Suppressor macrophage treated with lipopolysaccharide for 1 hour (primary cell): ENCODE measurements at places on chromosomes 7 and 10.

- no peak for DNase-seq
These were observed 99.6 kb upstream of the LYZL1 start for GRCh38 chr10:29189256-29189655.

DNA sequence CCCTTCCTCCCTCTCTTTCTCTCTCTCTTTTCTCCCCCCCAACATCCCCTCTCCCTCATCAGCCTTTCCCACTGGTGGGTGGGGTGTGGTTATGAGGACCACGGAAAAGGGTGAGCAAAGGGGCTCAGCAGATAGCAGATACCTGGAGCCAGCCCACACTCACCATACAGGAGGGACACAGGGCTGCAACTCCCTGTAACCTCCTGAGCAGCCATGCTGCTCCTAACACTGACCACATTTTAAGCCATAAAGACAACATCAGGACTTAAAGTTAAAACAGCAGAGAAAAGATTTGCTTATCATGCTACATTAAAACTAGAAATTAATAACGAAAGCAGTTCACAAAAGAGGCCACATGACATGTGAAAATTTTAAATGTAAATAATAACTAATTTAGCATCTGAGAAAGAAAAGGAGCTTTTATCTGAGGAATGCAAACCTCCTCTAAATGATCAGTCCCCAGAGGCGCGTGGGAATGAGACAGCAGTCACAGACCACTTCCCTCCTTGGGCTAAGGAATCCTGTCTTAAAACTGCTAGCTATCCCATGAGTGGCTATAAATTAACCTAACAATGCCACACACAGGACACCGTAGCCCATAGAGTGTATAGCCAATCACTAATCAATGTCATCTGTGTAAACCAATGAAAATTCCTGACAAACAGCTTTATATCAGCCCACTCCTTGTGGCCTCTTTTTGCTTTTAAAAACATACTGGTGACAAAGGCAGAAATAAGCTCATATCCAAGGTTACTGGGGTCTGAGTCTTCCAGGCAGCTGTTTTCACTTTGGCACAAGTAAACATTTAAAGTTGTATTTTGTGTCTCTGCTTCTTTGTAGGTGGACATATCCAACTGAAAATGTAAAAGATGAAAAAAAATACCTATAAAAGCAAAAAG lies 33.3 kb downstream of the PKD1L1 start:
- no peak for DNase-seq

DNA sequence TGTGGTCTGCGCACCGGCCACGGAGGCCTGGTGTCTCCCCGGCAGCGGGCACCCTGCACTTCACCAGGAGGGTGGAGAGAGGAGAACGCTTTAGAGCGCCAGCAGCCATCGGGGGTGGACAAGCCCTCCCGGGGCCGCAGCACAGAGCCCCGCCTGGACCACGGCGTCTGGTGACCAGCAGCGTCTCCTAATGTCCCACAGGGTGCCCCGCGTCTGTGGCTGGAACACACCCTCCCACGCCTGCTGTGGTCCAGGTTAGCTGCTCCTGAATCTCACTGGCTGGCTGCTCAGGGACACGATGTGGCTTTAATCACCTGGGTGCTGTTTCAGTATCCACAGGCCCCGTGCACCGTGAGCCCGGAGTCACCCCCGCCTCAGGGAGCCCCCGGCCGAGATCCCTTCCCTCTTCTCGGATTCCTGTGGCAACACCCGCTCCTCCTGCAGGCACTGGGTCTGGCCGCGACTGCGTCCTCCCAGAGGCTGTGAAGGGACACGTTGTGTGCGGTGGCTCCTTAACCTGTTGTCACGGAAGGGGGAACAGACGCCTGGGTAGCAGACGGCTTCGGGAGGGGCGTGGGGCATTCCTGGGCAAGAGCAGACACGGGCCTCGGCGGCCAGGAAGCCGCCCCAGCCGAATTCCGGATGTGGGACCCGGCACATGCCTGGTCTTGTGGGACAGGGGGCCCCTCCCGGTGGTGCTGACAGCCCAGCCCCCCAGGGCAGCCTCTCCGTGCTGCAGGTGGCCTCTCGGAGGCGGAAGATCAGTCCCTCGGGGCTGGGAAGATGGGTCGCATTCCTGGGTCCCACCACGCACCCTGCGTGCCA lies 78.9 kb downstream of the FOXL3 start:
- DNase-seq, result no peak

GRCh38 chr7:98668255-98668654 lies 51.2 kb downstream of the NPTX2 start:
- DNase-seq, result no peak

DNA sequence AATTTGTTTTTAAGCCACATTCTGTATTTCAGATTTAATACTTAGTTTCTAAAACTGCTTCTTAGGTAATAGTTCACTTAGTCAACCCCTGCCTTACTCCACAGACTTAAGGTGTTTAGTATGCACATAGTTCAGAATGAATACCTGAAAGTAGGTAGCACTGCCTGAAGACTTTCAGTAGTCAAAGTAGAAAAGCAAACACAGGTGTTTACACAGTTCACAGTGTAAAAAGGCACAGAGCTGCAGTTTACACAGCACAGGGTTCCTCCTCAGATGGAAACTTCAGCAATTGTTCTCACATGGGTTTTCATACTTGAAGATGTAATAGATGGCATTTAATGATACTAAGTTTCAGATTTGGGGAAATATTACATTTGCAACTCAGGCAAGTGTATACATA lies 3.1 kb upstream of the PKD1L1 start:
- no peak for DNase-seq

GRCh38 chr10:116671274-116671926 lies 50.6 kb downstream of the PNLIPRP2 start:
- no peak for DNase-seq

DNA sequence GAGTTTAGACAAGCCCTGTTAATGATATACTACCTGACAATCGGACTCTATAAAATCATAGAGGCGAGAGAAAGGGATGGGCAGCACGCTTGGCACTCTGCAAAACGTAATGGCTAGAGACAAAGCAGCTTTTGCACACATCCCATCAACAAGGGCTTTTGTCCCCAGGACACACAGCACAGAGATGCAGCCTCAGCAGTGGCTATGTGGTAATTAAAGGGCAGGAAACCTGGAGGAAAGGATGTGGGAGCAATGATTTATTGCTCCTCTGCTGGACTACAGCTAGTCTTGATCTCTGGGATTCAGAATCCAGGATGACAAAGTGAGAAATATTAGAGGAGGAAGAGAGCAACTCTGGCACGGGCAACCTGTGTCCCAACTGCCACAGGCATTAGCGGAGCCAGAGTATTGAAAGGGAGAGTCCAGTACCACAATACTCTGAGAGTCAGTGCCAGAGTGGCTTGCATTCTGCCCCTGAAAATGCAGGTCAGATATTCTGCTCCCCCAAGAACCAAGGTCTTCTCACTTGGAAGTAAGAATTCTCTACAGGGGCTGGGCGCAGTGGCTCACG lies 96.5 kb downstream of the ARMH3 start:
- no peak for DNase-seq

- DNase-seq, result no peak
These were observed 242.2 kb downstream of the ATRNL1 start for GRCh38 chr10:115335366-115335765.

DNA sequence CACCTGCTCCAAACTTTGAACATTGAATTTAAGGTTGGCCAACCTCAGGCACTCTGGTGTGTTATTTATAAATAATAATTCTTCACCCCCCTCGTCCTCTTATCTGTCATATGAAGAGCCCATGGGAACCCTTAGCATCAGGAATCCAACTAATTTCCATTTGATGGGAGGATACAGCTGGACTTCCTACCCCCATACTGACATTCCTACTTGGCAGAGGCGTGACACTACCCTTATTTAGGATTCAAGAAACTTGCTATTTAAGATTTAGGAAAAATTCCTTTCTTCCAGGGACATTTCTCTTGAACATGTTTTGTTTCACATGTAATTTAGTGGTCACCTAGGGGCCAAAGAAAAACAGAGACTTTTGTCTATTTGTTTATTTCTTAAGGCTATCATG lies 171.9 kb upstream of the NRP1 start:
- DNase-seq, result no peak

DNA sequence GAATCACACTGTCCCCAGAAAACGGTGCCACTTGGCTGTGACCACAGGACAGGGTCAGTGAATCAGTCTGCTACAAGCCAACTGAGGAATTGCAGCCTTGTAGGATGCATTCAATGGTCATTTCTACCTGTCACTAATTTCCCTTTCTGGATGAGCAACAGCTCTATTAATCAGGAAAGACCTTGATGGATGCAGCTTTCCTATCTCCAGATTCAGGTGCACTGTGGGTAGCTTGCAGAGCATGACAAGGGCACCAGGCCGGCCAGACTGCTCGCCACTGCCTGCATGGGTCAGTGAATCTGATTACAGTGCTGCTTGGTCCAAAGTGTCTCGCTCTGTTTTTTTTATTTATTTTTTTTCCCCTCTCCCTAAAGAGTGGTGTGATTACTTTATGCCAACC lies 506.8 kb upstream of the AUTS2 start:
- no peak for DNase-seq

GRCh38 chr10:103125323-103126267 lies 67.5 kb downstream of the NT5C2 start:
- no peak for DNase-seq

- no peak for DNase-seq
These were observed 95.8 kb downstream of the SEC61G start for GRCh38 chr7:54663186-54663585.

- no peak for DNase-seq
These were observed 133.5 kb downstream of the DOCK4 start for GRCh38 chr7:112072541-112073245.

DNA sequence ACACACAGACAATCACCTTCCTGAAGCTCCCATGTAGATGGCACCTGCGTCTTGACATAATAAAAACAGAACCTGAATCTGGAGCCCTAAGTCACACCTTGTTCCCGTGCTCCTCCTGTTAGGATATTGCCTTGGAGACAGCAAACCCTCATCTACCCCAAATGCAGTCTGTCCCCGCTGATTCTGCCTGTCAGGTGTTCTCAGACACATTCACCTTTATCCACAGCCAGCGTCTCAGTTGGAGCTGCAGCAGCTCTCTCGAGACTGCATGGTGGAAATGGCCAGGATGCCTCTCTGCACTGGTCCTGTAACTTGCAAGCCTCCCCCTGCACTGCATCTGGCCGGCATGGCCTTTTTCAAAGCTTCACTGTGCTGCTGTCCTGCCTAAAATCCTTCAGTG lies 218.0 kb upstream of the ZNF32 start:
- no peak for DNase-seq

- DNase-seq, result no peak
These were observed 257.1 kb downstream of the SFMBT2 start for GRCh38 chr10:7153750-7154149.

- DNase-seq, result no peak
These were observed 36.5 kb upstream of the FAM180A start for GRCh38 chr7:135785065-135785464.

DNA sequence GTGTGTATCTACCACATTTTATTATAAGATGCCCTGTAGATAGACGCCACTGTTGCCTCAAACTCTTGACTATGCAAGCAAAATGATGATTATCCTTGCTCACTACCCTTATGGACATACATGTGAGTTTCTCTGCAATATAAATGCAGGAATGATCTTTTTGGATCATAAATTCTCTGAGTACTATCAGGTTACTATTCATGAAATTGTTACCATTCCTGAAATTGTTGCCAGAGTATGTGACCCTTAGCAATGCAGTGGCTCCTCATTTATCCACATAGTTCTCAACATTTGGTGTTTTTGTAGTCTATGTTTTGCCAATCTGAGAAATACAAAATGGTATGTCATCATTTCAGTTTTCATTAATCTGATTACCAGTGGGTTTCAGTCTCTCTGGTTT lies 166.2 kb upstream of the FAM3C start:
- no peak for DNase-seq

DNA sequence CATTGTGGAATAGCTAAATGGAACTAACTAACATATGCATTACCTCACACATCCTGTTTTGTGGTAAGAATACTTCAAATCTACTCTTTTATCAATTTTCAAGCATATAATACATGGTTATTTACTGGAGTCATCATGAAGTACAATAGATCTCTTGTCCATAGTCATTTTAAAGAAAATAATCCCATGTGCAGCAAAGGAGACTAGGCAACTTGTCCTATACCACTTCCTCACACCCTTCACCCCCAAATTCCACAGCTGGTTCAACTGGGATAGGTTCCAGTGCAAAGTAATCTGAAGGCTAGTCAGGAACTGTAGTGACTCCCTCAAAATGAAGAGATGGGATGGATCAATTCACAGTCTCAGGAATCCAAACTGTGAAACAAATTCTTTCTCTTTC lies 176.1 kb downstream of the SGMS1 start:
- DNase-seq, result no peak

GRCh38 chr10:29532256-29532878 lies 102.4 kb downstream of the SVIL start:
- DNase-seq, result no peak

- DNase-seq, result no peak
These were observed 56.1 kb downstream of the HIBADH start for GRCh38 chr7:27606270-27607209.

DNA sequence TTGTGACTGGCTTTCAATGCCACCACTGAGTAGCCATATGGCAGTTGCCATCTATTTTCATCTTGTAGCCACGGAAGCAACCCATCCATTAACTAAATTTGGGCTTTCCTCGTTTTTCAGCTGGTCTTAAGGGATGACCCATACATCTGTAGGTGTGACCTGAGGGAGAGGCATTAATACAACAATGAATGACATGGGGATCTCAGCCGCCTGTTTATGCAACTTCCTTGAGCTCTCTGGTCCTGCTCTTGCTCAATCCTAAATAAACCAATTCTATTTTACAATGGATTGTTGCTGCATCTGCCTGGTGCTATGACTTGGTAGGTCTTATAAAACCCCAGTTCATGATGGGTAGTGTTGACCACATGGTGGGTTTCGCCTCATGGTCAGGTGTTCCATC lies 21.9 kb upstream of the ADAM22 start:
- peak; percentile 57 for DNase-seq

DNA sequence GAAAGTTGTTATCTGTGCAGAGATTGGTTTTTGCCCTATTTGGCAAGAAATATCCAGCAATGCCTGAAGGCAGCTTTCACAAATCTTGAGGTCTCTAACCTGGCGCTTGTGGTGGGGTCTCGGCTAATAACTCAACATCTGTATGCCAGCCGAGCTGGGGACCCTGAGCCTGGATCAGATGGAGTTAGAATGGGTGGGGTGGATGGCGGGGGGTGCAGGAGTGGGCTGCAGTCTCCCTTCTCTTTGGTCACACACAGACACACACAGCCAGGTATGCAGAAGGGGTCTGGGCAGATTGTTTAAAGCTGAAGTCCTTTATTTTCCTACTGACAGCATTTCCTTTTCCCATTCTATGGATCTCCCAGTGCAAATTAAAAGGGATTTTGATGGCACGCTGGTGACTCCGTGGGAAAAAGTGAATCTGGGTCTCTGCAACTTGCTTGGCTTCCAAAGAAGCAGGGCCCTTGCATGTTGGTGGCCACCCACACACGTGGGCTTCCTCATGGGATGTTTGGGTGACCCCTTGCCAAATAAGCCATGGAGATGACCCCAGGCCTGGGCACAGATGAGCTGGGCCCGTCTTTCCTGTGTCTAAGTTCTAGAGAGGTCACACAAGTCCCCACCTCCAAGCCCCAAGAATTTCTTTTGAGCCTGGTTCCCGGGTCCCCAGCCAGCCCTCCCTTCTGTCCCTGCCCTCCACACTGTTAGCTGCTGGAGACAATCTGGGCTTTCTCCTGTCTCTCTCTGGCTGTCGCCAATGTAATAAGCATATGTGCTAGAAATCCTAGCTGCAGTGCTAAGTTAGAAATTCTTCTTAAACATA lies 39.9 kb upstream of the EMX2 start:
- no peak for DNase-seq

- no peak for DNase-seq
These were observed 305.7 kb downstream of the BMPER start for GRCh38 chr7:34211018-34211417.

GRCh38 chr7:115409682-115410433 lies 488.0 kb downstream of the MDFIC start:
- DNase-seq, result no peak

- no peak for DNase-seq
These were observed 305.7 kb downstream of the FZD1 start for GRCh38 chr7:91569728-91570457.
